ENCODE measurements at places on chromosomes 6 and 20.

- no peak for DNase-seq
Observed at GRCh38 chr6:40903456-40903855, 135.6 kb downstream of the UNC5CL start.

GRCh38 chr20:46642265-46642968, 8.8 kb downstream of the SLC13A3 start:
- DNase-seq, result no peak

GRCh38 chr20:32480371-32481241, 104.5 kb downstream of the NOL4L start:
- DNase-seq, result no peak

- no peak for DNase-seq
Observed at GRCh38 chr6:146855889-146856288, 257.1 kb downstream of the ADGB start.

DNA sequence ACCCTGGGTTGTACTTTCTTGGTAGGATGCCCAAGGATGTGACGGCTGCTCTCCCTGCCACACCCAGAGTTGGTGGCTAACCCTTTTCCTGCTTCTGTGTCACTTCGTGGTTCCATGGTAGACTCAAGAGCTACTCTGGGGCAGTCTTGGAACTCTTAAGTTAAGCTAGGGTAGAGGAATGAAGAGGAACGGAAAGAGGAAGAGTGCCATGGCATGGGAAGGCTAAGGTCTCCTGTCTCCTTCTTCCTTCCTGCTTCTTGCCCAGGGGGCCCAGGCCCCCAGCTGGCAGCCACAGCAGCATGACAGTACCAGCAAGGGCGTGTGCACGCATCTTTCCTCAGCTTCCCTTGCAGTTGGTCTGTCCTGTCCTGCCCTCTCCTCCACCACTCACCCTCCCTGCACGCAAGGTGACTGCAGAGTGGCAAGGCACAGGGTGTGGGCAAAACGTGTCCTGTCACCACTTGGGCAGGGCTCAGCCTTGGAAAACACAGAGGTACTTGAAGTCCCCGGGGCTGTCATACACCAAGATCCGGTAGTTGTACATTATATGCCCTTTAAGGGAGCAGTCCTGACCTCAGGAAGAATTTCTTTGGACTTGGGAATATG, 39.8 kb upstream of the TGM3 start:
- no peak for DNase-seq

DNA sequence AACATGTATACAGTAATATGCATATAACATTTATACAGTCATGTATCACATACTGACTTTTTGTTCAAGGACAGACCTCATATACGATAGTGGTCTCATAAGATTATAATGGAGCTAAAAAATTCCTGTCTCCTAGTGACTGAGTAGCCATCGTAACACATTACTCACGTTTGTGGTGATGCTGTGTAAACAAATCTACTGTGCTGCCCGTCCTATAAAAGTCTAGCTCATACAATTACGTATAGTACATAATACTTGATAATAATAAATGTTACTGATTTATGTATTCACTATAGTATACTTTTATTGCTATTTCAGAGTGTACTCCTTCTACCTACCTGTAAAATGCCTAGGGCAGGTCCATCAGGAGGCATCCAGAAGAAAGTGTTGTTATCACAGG, 17.4 kb downstream of the SERAC1 start:
- DNase-seq, result no peak

GRCh38 chr20:24754691-24755090, 194.4 kb upstream of the CST7 start:
- DNase-seq, result no peak

- peak; percentile 50 for DNase-seq
Observed at GRCh38 chr6:157912326-157912725, 69.3 kb upstream of the SYNJ2 start.

DNA sequence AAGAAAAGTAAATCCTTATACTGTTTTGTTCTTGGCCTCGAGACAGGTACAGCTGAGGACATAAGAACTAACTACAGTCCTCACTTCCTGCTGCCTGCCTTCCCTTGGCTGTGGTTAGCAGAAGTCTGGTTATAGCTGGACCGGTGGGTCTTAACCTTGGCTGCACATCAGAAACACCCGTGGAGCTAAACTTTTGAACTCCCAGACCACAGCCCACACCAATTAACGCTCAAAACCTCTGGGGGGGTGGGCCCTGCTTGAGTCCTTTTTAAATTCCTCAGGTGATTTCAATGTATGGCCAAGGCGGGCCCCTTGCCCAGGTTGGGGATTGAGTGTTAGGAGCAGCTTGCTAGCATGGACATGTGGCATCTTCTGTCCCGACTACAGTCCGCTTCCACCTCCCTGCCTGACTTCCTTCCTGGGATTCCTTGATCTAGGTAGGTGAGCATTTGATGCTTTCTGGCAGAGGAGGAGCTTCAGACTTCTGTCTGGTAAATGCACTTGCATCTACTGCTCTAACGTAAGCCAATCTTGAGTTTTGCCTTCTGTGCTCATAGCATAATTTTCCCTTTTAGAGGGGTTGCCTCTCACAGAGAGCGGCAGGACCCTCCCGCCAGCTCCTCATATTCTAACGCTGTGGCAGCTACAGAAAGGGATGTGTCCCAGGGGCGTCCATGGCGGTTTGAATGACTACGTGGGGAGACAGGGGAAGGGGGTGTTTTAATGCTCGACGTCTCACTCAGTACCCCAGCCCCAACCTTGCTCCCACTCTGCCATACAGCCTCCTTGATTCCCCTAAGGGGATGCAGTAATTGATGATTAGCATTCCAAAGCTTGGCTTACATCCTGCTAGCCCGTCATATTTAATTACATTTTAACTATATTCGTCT, 390.1 kb downstream of the ZFAND3 start:
- DNase-seq, result no peak

GRCh38 chr20:58715801-58716475, 23.3 kb downstream of the NPEPL1 start:
- no peak for DNase-seq

DNA sequence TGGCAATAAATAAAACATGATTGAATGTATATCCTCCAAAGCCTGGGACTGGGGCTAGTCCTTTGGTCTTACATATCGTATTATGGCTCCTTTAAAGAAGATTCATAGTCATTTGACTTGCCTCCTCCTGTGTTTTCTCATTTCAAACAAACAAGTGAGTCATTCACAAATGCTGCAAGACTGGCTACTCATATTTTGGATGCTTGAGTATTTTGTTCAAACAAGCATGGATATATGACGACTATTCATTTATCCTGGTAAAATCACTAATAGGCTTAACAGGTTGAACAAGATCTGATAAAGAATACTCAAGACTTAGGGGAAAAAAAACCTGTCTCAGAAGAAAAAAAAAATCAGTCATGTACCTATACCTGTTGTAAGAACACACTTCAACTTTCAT, 111.1 kb upstream of the CCDC28A start:
- no peak for DNase-seq

DNA sequence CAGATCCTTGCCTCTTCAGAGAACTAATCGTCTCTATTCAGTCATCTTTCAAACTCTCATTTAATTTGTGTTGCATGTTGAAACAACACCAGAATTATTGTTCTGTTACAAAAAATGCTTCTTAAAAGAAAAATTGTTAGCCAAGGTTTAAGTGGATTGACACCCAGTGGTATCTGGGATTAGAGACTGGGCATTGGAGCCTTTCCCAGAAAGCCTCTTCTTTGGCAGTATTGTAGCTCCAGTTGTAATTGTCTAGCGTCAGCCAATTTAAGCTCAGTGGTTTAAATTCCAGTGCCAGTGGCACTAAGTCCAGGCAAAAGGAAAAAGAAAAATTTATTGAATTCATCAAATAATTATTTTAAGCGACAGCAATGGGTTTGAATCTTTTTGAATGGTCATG, 801 bp downstream of the CCDC28A start:
- no peak for DNase-seq

GRCh38 chr6:110614106-110614505, 137.7 kb upstream of the SLC22A16 start:
- DNase-seq, result no peak

- no peak for DNase-seq
Observed at GRCh38 chr6:23601811-23602345, 524.1 kb upstream of the NRSN1 start.

Measured in BJ (cell line).